ENCODE measurements at places on chromosomes 16 and 17.

- ATAC-seq = no peak
Measured at GRCh38 chr17:37225465-37225864, 150.3 kb upstream of the C17orf78 start.

DNA sequence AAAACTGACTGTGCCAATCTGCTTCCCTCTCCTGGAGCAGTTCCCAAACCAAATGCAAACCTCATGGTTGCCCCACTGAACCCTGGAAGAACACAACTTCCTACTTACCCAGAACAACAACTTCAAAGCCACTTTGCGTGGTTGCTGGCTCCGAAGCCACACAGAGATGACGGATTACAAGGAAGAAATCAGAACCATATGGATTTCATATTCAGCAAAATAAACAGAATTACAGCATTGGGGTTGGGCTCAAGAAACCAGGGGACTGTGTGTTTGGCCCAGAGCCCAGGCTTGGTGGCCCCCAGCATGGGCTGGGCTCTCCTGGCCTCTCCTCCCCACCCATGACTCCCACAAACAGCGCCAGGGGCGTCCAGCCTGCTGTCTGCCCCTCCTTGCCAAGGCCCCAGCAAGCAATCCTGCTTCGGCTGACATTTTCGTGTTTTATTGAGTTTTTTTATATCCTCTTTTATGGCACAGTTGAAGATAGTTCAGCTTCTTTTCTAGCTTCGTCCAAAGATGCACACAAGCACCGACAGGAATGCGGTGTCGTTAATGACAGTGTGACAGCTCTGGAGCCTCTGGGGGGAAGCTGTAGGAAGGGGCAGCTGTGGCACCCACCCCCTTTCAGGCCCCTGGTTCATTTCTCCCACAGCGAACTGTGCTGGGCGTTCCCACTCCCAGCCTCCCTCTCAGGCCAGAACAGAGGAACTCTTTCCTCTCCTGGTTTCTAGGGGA is 137.1 kb downstream of the GAS7 start:
- ATAC-seq = no peak

- peak; percentile 25 for ATAC-seq
Measured at GRCh38 chr16:68388124-68388523, 60.2 kb downstream of the SMPD3 start.

GRCh38 chr17:15397620-15398019 is 56.2 kb upstream of the TEKT3 start:
- ATAC-seq = no peak

DNA sequence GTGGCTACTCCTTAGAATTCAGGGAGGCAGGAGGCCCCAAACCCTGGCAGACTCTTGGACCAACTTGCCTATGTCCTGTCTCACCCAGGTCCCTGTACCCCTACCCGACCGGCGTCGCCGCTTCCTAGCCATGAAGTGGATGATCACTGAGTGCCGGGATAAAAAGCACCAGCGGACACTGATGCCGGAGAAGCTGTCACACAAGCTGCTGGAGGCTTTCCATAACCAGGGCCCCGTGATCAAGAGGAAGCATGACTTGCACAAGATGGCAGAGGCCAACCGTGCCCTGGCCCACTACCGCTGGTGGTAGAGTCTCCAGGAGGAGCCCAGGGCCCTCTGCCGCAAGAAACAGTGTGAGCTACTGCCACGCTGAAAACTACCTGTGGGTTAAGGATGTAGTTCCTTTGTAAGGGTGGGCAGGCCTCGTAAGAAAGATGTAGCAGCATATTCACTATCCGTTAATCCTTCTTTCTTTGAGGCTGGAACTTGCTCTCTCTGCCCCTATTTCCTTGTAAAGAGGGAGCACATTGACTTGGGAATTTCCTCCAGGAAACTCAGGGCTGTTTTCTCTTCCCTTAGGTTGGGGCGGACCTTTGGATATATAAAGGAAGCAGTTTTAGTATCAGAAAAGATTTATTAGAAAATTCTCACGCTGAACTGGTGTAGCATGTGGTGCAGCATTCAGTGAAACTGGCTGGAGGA is 4.1 kb downstream of the MRPS7 start:
- ATAC-seq = no peak

DNA sequence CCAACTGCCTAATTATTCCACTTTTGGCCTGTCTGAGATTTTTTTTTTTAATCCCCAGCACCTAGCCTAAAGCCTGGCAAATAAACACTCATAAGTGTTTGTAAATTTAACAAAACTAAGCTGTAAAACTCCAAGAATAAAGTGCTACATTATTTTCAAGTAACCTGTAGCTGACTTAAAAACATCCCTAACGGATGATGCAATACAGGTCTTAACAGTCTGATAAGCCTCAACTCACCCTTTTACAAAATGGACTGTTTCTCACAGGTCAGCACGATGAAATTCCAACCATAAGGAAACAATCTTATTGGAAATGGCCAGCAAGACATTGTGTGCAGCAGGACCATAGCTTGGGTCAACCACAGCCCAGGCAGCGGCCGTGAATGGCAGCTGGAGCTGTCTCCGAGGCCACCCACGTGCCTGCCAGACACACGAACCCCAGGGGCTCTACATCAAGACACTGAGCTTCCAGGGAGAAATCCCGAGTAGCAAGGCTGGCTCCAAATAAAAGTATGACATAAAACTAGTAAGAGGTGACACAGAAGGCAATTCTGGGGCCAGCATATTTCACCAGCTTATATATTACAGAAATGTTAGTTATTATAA is 58.9 kb downstream of the NDEL1 start:
- ATAC-seq = no peak

- peak; percentile 22 for ATAC-seq
Measured at GRCh38 chr17:80261159-80261894, 675 bp downstream of the RNF213 start.

DNA sequence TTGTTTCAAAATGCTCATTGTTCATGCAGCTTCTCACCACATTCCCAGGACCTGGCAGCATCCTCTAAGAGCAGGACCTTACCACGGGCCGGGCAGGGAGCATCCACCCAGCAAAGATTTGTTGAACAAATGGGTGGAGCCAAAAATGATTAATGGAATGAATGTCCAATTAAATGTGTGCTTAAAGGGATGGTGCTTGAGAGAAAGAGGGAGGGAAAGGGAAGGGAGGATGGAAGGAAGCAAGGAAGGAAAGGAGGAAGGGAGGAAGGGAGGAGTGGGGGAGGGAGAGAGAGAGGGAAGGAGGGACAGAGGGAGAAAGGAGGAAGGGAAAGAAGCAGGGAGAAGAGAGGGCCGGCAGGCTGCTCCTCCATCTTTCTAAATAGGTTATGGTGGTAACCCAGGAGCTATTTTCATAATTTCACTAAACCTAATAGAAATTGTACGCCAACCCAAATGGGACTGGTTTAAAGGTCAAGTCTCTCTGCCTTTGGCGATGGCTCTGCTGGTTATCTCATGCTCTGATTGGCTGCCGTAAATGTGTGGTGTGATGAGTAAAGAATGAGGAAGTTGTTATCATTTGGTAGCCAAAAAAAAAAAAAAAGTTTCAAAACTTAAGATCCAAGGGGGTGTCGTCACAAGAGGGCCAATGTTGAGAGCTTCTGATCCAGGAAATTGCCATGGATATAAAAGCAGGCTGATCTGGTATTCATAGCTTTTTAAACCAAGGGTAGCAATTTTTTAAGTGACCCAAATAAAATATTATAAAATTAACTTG is 126.7 kb upstream of the FOXF1 start:
- ATAC-seq = no peak

DNA sequence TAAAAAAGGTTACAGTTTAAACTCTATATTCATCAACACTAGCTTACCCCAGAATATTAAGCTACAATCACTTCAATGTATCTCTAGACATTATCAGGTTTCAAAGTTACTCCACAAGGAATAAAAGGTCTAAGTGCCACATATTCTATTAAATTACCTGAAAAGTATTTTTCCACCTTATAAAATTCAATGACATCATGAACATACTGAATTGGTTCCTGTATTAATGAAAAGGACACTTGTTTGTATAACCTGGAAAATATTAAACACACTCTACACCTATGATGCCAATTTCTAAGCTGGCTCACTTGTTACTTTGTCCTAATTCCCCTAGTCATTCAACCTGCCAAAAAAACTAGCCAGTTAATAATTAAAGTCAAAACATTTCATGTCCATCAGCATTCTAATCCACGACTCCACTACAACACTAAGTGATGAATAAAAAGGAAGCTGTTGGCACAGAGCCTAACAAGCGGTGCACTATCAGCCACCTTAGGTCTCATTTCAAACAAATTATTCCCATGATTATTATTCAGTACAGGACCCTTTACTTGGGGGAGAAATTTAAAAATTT is 12.2 kb downstream of the MED13 start:
- ATAC-seq = no peak

DNA sequence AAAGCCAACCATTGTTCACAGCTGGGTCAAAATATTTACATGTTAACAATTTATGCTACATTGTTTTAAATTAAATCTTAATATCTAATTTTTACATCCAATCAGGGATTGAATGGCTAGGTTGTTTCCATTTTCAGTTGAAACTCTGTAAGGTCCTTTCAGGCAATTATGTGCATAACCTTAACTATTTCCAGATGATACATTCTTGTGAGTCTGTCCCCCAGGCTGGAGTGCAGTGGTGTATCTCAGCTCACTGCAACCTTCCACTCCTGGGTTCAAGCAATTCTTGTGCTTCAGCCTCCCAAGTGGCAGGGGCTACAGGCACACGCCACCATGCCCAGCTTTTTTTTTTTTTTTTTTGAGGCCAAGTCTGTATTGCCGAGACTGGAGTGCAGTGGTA is 10.4 kb downstream of the CDC42EP4 start:
- no peak for ATAC-seq

DNA sequence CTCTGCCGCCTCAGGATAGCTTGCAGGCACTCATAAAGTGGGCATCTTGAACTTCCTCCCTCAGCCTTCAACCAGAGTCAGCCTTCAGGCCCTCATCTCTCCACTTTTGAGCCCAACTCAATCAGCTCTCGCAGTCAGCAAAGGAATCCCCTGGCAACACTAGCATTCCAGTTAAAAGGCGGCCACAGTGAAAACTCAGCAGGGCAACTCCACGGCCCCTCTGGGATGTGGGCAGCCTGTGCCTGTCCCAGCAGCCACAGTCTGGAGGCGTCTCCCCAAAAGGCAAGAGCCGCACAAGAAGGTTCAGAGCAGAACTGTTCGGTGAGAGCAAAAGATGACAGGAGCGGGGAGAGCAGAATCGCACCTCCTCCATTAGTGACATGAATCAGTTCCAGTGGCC is 9.0 kb downstream of the TMEM11 start:
- ATAC-seq = no peak

DNA sequence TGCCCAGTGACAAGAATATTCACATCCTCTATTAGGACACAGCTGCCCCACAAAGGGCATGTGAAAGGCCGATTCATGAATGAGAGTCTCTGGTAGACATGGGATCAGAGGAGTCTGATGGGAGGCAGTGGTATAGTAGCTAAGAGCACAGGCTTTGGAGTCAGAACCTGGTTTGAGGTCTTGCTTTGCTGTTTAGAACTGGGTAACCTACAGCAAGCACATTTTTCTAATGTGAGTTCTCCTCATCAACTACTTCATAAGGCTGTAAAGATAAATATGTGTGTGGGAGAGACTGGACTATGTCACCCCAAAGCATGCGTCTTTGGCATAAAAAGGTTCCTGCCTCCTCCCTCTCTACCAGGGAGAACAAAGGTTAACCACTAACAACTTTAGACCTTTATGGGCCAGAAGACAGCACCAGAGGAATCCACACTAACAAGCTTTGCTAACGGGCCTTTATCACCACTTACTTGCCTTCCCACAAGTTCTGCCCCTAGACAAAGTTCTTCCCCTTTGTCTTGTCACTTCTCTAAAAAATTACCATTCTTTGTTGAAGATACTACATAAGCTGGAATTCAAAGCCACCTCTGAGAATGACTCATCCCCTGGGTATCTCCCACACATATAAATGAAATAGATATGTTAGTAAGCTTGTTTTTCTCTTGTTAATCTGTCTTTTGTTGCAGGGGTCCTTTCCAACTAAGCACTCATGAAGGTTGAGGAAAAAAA is 21.1 kb downstream of the CDR2 start:
- peak; percentile 11 for ATAC-seq

GRCh38 chr17:49361129-49361901 is 735 bp downstream of the ZNF652 start:
- peak; percentile 21 for ATAC-seq

GRCh38 chr17:79022507-79022991 is 1.4 kb upstream of the C1QTNF1 start:
- ATAC-seq = no peak

DNA sequence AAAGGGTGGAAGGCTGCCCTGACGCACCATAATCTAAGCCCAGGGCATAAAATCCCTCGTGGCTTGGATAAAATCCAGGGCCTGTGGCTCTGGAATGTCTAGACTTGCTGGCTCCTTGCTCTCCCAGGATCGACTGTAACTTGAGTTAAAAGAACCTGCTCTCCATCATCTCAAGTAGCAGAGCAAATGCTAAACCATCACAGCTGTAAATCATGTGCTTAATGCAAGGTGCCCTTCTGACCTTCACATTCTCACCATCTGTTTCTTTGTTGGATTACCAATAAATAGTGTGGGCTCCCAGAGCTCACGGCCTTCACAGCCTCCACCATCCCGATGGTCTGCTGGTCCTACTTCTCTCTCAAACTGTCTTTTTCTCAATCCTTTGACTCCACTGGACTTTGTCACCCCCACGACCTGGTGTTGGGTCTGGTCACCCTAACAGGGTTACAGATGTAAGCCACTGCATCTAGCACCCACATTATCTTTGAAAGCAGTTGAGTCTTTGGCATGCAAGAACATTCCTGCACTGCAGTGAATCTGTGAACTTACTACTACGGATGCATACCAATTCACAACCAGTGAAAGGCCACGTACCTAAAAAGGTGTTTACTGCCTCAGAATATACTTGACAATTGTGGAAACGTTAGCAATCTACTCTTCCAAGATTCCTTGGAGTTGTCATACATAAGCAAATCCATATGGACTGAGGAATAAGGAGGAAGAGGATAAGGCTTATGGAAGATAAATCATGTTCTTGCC is 15.3 kb downstream of the RSL1D1 start:
- ATAC-seq = no peak

DNA sequence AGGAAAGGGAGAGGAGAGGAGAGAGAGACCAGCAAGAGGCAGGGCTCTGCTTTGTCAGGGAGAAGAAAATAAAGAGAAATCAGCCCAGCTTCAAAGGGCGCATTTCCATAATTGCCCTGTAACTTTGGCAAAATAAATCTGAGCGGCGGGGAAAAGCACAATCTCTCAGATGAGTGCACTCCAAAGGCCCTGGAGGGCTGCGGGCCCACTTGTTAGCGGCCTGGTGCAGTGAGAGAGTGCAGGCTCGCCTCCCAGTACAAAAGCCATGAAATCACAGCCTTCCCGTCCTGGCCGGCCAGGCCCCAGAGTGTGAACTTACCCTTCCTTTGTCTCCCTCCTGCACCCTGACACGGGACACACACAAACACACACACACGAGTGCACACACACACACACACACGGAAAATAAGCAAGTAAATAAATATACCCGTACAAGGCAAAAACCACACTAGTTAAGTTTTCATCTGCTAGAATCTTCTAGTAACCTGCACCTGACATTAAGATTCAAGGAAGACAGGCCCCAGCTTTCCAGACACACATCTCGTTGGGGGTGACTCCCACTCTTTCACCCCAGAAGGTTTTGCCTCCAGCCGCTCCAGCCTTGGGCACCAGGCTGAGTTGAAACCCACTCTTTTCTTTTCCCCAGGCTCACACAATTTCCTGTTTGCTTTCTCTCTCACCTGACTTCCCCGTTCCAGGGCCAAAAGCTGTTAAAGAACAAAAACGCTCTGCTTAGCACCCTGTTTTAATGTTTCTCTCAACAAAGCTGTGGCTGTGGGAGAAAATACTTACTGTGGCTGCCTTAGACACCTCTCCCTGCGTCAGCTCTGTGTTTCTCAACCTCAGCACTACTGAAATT is 8.5 kb downstream of the IRX3 start:
- ATAC-seq = no peak

GRCh38 chr17:76772842-76773525 is 35.1 kb downstream of the MFSD11 start:
- peak; percentile 98 for ATAC-seq
